ENCODE measurements at places on chromosomes 12 and 14. TPM values are rescaled to one million over a fixed set of nuclear protein-coding genes. Genes with fewer than 3 reads are reported as not detected.

- DNase-seq = no peak
These were observed 103.5 kb upstream of the HIF1A start for GRCh38 chr14:61591862-61592261.

DNA sequence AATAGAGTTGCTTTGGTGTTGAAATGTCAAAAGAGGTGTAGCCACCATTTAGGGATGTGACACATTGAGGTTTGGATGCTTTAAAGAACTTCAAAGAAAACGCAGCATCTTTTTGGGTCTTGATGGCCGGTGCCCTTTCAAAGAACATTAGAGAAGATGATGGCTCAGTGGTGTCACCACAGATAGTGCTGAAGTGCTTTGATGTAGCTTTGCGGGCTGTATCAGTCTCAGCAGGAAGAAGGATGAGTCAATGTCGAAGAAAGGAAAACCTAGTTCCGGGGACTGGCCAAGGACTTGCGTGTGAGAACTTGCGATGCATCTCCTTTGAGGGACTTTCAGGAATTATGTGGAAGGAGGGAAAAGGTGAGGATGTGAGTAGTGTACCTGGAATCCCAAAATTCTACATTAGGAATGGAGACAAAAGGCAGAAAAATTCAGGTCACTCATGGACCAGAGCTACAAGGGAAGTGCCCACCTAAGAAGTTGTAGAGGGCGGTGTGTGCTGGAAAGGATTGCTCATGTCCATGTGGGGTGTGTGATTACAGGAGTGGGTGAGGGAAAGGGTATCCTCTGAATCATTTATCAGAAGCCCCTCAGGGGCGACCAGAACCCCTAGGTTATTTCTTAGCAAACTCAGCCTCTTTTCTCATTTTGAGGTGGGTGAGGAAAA, 39.7 kb upstream of the GZMB start:
- DNase-seq = no peak

GRCh38 chr14:51006781-51007211, 62.5 kb upstream of the PYGL start:
- DNase-seq = no peak

- peak; percentile 89 for DNase-seq
These were observed 1.2 kb upstream of the TNFAIP2 start for GRCh38 chr14:103121846-103122584.

SELPLG gene
- total RNA-seq = 0.85 TPM

- no peak for DNase-seq
These were observed 103.2 kb upstream of the DYRK2 start for GRCh38 chr12:67545298-67545697.

GRCh38 chr14:23099212-23099861, 4.0 kb downstream of the C14orf119 start:
- DNase-seq = no peak

DPF3 gene
- total RNA-seq = 2.9 TPM

GRCh38 chr12:93186131-93186530, 191.6 kb upstream of the NUDT4 start:
- DNase-seq = no peak

GRCh38 chr12:79925492-79925891, 9.4 kb downstream of the PPP1R12A start:
- no peak for DNase-seq

DNA sequence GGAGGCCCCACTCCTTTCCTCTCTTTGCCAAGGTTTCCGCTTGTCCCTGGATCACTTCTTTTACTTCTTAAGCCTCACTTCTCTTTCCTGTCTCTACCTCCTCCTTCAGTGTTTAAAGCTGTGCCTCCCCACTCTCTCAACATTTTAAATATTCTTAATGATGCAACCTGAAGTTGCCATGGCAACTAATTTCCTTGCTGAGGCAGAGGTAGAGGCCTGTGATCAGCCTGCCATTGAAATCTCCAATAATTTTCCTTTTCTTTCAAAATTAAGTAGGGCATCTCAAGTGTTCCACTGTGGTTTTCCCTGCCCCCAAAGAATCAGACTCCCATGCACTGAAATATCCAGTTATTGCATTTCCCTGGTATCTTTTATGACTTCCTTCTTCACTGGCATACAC, 108.6 kb upstream of the VRK1 start:
- DNase-seq = no peak

GRCh38 chr12:26768611-26769603, 64.1 kb downstream of the ITPR2 start:
- DNase-seq = no peak
